ENCODE measurements at places on chromosomes 12 and 14.

DNA sequence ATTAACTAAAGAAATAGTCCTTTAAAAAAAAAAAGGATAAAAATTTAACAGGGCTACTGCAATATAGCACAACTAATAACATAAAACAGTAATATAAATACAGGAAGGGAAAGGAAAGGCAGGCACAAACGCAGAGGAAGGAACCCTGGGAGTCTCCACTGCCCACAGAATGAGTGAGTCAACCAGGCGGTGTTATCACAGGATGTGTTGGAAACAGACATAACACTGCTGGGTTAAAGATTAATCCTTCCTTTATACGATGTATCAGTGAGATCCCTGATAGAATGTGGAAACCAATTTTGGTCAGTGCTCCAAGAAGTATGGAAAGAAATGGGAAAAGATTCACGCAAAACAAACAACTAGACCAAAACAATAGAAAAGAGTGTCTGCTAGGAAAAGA, 47.9 kb downstream of the FGD6 start:
- no peak for DNase-seq

GRCh38 chr14:71527838-71528237, 404.4 kb upstream of the RGS6 start:
- no peak for DNase-seq

DNA sequence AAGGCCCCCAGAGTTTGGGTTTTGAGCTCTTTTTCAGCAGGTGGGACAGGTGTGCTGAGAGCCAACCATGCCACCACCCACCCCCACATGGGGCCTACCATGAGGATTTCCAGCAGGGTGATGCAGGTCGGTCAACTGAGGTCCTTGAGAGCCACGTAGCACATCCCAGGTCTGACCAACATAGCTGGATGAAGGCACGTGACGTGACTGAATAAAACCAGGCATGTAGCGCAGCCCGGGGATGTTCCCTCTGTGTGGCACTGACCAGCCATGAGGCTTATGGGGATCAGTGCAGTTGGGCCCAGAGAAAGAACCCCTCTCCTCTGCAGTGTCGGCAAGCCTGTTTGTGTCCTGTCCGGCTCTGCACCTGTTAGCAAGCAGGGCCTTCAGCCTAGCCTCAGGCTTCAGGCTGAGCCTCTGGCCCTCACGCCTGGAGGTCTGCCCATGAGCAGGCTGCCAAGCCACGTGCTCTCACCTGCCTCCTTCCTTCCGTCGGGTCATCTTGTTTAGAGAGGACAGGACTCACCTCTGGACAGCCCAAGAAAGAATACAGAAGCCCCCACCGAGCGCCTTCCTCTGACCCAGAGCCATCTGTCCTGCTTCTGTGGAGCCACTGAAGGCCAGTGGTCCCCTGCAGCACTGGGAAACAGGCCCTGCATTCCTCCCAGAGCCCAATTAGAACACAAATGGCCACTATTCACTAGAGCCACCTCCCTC, 38.5 kb downstream of the TSPAN11 start:
- no peak for DNase-seq

DNA sequence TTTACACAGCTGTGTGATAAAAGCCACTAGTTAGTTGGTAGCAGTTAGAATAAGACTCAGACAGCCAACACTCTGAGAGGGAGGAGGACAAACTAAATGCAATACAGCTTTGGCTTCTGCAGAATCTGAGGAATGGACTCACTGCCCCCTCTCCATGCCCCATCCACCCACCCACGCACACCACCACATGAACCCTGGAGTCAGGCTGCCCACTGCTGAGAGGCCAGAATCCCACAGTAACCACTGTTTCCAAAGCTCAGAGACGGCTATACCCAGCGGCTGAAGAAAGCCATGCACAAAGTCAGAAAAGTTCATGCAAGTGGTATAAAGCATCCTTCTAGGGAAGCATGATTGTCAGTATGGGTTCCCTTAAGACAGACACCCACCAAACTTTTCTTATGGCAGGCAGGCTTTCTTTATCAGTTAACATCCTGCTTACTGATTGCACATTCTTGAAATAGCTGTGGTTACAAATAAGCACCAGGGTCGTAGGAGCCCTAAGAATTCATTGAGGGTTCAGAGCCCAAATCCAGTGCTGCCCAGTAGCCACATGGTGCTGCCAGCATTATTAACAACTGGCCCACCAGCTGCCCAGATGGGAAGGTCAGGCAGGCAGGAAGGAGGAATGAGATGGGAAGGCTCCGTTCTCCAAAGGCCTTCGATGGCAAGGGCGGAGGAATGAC, 61.5 kb downstream of the NT5DC3 start:
- DNase-seq: no peak

- no peak for DNase-seq
These were observed 68.5 kb downstream of the RNF34 start for GRCh38 chr12:121468499-121468801.

DNA sequence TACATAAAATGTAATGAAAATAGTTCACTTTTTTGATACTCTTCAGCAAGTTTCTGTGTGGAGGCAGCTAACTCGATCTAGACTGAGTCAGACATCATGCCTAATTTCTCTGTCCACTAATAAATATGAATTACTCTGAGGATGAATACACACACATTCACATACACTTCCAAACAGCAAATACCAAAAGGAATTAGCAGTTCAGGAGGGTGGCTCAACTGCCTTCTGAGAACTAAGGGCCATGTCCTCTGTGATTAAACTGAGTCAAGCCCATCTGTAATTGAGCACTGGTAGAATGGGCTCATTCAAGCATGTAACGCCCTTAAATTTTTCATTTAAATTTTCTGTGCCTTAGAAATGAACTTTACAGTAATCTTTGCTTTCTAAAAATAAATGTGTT, 242.5 kb downstream of the AKAP6 start:
- no peak for DNase-seq

DNA sequence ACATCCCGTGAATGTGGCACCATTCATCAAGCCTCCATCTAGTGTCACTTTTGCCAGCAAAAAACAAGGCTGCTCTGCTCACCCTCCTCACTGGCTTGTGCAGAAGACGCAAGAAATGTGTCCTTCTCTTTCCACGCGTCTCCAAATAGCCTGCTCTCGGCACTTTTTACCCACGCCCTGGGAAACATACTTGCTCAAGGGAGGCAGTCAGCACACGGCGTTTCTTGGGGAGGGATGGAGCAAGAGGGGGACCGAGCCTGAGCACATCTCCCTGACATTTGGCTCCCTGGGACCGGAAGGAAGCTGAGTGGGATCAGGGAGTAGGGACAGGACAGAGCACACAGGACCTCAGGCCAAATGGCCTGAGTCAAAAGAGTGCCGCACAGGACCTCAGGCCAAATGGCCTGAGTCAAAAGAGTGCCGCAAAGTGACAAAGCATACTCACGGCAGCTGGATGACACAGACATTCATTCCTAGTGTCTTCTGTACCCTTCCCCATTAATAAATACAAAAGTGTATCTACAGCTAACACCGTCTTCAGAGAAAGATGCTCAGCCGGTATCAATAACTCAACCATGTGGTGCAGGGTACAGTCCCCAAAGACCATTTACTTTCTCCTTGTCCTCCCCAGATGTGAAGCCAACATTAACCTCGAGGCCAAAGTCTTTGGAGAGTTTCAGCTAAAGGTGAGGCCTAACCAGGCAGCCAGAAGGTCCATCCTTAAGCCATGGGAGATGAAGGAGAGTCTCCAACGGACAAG, 7.1 kb downstream of the BCL11B start:
- no peak for DNase-seq
